ENCODE measurements at places on chromosomes 1 and 21.
A peak's percentile ranks its signal among the peaks of the same experiment; 100 is the strongest.

DNA sequence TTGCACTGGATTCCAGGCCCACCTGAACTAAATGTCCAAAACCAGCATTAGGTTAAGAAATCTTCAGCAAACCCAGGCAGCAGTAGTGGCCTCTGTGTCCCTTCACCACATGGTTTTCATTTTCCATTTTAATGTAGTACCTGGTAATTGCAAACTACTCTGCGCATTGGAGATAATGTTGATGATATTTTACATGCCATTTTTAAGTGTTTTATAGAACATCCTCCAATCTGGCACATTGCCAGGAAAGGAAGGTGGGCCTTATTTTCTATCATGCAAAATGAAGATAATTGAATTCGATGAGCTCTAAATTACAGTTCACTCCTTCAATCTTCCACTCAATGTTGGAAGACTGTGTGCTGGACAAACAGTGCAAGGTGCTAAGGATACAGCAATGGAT is 89.5 kb downstream of the ZC3H11B start:
- no peak for DNase-seq

- peak; percentile 61 for DNase-seq
Observed at GRCh38 chr1:247118946-247119446, 14.8 kb upstream of the ZNF669 start.

DNA sequence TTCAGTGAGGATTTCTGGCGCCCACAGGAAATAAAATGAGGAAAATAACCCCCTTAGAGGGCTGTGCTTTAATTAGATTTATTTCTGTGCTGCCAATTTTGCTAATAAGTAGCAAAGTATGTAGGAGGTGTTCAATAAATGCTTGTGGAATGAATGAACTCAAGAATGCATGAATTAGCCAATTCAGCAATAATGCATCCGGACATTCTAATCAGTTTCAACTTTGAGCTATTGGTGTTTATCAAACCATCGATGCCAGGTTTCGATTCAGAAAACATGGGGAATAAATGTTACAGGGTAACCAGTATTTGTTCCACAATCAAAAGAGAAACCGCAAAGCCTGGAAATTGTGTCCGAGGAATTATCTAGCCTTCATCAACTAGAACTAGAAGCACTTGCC is 353.2 kb downstream of the NTNG1 start:
- no peak for DNase-seq

DNA sequence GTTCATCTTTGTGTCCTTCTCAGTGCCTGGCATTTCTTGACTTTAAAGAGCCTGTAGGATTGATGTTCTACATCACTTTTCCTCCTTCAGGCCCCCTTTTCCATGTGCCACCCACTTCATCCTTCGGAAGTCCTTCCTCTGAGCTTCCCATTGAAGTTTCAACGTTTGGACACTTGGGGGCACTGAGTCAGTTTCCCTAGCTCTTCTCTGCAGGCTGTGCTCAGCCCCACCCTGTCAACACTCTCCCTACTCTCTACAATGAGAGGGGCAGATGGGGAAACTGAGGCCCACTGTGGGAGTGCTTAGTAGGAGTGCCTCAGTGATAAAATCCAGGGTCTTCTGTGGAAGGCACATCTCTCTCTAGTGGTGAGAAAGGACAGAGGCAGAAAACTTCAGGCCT is 11.9 kb downstream of the KCNJ10 start:
- DNase-seq: no peak

- DNase-seq: no peak
Observed at GRCh38 chr1:40003156-40004093, 37.1 kb upstream of the CAP1 start.

- no peak for DNase-seq
Observed at GRCh38 chr1:53637511-53638359, 101.2 kb downstream of the GLIS1 start.

DNA sequence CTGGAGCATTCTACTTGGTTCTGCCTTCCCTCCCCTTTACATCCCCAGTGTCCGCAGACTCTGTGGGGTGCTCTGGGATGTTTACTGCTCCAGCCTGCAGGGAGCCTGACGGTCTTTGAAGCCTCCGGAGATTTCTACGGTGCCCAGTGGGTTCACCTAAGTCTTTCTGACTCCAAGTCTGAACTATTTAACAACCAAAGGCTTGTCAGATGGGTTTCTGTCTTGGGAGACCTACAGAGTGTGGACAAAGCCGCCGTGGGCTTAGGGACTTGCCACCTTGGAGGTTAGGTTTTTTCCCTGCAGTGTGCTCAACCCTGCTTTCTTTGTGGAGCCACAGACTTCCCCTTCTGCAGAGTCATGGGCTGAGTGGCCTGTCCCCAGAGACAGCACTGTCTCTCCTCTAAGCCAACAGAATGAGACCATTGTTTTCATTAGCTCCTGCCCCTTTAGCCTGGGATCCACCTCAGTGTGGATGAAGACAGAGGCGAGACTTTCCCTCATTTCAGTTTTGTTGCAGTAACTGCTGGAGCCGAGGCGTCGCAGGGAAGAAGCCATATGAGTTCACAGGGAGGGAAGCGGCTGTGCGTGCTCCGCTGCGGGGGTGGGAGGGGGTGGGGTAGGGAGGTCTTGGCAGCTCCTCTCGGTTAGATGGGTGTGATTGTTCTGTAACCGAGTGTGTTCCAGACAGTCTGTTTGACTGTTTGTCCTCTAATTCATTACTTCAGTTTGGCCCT is 120.7 kb downstream of the CNIH3 start:
- DNase-seq: no peak

GRCh38 chr1:239308701-239309333 is 77.6 kb upstream of the CHRM3 start:
- DNase-seq: peak; percentile 48

DNA sequence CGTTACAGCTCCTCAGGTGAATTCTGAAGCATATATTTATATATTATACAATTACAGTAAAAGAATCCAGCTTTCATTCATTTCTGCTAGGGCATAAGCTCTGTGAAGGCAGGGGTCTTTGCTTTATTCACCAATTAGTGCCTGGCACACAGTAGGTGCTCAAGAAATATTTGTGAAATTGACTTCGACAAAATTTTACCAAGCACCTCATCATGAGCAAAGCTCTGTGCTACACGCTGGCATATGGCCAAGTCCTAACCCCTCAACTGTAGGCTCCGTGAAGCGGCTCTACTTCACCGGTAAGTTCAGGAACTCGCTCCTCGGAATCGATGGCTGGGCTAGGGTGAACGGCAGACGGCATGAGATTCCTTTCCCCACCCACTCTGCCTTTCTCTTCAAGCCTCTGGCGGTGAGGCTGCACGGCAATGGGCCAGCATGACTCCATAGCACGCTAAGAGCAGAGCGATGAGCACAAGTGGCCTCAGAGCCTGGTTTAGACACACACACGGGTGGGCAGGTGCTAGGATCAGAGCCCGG is 8.7 kb downstream of the C1orf174 start:
- no peak for DNase-seq

DNA sequence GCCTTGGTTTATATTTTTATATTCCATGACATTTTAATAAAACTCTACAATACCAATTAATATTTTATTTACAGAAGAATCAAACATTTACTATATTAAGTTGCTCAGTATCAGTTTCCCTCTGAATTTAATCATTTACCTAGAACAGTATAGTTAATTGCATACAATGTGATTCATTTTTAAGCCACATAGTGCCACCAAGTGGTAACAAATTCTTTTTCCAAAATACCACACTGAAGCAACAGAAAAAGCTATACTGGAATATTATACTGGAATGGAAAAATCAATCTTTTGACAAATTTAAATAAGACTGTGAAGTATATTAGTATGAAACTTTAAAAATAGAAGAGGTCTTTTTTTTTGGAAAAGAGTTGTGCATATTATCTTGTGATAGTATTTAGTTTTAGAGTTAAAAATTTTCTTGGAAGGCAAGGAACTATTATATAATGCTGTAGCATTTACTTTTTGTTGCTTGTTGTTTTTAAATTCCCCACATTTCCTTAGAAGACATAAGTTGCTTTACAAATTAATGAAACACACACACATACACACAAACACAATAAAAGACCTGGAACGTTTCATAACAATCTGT is 57.3 kb downstream of the ZNF644 start:
- DNase-seq: no peak
